NCI-H187 (cell line): ENCODE measurements at places on chromosomes 1 and 21.

GRCh38 chr21:15037900-15038293, 26.9 kb downstream of the NRIP1 start:
- no peak for DNase-seq

DNA sequence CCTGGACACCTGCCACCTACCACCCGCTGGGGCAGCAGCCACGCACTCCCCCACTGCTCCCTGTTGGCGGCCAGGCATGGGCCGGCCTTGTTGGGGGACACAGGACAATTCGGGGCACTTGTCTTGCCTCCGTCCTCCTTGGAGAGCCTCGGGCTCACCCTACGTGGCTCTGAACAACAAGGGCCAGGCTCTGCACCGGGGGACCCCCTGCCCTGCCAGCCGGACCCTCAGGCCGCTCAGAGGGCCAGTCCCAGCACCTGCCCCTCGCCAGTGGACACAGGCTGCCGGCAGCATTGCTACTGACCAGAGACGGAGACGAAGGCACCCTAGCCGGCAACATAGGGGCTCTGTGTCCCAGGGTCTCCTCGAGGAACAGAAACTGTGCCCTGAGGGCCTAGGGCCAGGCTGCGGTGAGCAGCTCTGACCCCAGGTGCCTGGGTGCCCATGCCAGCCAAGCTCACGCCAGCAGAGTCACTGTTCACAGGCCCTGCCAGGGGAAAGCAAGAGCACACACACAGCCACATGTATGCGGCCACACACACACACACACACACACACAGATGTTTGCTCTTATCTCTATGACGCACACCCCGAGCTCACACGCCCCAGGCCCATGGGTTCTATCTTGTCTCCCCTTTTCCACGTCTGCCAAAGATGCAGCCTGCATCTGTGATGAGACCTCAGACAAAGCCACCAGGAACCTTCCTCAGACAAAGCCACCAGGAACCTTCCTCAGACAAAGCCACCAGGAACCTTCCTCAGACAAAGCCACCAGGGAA, 45.9 kb downstream of the MORN1 start:
- no peak for DNase-seq

GRCh38 chr1:51439895-51440294, 79.2 kb downstream of the EPS15 start:
- no peak for DNase-seq

- DNase-seq: no peak
Observed at GRCh38 chr1:234398849-234399381, 25.7 kb downstream of the COA6 start.

- no peak for DNase-seq
Observed at GRCh38 chr1:19203440-19203839, 6.6 kb downstream of the UBR4 start.

DNA sequence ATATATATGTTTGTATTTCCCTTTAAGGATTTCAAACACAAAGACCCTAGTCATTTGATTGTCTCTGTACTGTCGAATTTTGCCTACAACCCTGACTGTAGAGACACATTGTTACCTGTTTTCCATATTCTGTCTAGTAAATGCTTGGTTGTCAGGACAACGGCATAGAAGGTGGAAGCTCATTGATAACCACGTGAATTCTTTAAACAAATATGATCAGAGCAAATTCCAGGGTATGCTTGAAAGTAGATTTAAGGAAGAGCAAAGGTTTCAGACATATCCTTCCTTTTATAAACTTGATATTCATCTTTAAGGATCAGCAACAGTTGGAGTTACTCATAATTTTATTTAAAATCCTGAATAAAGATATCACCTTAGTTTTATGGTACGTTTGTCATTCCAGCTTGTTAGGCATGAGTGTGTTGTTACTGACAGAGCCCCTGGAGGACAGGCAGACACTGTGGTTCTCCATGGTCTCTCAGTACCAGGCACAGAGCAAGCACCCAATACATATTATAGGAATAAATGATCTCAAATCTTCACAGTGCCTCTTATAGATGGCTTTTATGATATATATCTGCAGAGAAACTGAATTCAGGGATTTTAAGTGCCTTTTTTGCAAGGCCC, 203.2 kb downstream of the FGGY start:
- no peak for DNase-seq

- DNase-seq: no peak
Observed at GRCh38 chr1:222794656-222795474, 20.0 kb upstream of the DISP1 start.

DNA sequence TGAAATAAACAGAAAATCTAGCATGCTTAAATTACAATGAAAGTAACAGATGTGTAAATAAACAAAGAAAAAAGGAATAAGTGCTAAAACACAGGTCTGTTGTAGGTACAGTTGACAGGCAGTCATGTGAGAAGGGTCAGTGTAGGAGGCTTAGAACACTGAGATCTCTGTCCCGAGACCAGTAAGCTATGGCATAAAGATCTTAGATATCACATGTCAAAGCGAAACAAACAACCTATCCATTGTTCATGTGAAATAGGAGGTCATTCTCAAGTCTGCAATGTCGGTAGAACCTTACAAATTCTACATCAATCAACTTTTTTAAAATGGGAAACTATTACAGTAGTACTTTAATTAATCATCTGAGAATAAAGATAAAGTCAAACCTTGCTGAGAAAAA, 428.9 kb upstream of the ADGRL2 start:
- no peak for DNase-seq
